ENCODE measurements at places on chromosomes 1 and 21.

DNA sequence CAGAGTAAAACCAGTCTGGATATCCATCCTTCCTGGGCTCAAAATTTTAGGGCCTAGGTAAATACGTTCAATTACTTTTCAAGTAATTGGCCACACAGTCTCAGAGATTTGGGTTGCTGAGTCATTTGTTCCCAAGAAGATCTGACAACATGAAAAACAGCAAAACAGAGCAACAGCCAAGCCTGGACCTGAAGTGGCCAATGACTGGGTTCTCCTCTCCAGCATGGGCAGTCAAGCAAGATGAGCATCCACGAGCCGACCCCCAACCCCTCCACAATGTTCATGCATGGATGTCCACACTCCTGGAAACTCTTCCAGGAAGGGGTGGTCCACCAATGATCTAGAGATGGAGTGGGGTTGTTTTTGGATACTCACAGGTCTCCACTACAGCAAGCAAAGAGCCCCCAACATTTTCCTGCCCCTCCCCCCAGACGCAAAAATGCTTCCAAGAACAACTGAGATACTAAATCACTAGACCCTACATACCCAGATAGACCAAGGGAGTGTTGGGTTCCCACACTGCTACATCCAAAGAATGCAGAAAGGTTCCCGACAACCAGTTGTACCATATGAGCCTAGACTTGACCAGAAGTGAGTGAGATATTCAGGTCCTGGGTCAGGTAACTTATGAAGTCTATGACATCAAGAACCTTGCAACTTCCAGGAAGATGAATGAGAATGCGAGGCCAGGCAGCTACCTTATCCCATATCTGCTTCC is 73.0 kb downstream of the CD46 start:
- DNase-seq, result no peak

DNA sequence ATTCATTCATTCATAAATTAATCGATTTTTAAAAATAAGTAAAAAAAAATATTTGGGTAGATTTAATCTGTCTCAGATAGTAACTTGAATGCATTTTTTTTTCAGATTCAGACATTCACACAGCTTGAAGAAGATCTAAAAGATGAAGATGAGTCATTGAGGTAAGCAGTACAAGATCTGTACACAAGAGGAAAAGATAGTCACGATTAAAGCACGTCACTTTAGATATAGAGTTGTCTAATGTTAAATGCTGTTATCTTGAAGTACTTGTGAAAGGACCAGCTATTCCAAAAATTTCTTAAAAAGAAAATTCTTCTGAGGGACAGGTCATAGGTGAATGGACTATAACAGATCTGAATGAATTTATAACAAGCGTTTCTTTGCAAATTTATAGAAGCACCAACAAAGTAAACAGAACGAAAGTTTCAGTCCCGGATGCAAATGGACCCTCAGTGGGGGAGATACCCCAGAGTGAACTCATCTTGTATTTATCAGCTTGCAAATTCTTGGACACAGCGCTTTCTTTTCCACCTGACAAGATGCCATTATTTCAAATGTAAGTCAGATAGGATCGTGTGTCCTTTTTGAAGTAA is 31.2 kb upstream of the MORC3 start:
- DNase-seq, result no peak

- DNase-seq, result no peak
Measured at GRCh38 chr1:10799726-10800125, 3.3 kb upstream of the CASZ1 start.

- DNase-seq, result no peak
Measured at GRCh38 chr1:232127190-232127589, 500.6 kb downstream of the DISC1 start.

Measured in effector memory CD4-positive, alpha-beta T cell (primary cell).